ENCODE measurements at places on chromosomes 12 and 14. TPM values are rescaled to one million over a fixed set of nuclear protein-coding genes. Genes with fewer than 3 reads are reported as not detected.

DNA sequence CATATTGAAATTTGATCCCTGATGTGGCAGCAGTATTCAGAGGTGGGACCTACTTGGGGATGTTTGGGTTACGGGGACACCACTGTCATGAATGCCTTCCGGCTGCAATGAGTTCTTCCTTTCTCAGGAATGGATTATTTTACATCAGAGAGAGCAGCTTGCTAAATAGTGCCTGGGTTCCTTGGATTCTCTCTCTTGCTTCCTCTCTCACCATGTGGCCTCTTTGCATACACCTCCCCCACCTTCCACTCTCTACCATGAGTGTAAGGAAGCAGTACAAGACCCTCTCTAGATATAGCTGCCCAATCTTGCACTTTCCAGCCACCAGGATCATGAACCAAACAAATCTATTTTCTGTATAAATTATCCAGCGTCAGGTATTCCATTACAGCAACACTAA, 15.4 kb upstream of the SCAF11 start:
- H3K27me3 ChIP-seq: no peaks in the 10 kb centered on the region
- no peaks in the 10 kb centered on the region for H3K36me3 ChIP-seq
- H3K27ac ChIP-seq: no peak overlapping the region

GRCh38 chr12:28457785-28458184, 267.5 kb downstream of the CCDC91 start:
- H3K36me3 ChIP-seq: no peaks in the 10 kb centered on the region
- H3K4me3 ChIP-seq: no peak overlapping the region
- no peaks in the 10 kb centered on the region for H3K4me1 ChIP-seq
- DNase-seq: no peak
- H3K27me3 ChIP-seq: no peaks in the 10 kb centered on the region
- no peak overlapping the region for H3K27ac ChIP-seq

- H3K27me3 ChIP-seq: no peaks in the 10 kb centered on the region
- no peak overlapping the region for H3K27ac ChIP-seq
- H3K36me3 ChIP-seq: no peaks in the 10 kb centered on the region
- no peak overlapping the region for H3K4me3 ChIP-seq
- no peak for DNase-seq
- H3K4me1 ChIP-seq: no peaks in the 10 kb centered on the region
Observed at GRCh38 chr12:105507311-105508038, 177.0 kb downstream of the C12orf75 start.

GRCh38 chr12:115185506-115185905, 501.5 kb upstream of the TBX3 start:
- H3K27ac ChIP-seq: no peak overlapping the region
- H3K4me3 ChIP-seq: no peak overlapping the region
- H3K27me3 ChIP-seq: no peaks in the 10 kb centered on the region
- no peaks in the 10 kb centered on the region for H3K36me3 ChIP-seq
- H3K4me1 ChIP-seq: no peaks in the 10 kb centered on the region
- no peak for DNase-seq

DNA sequence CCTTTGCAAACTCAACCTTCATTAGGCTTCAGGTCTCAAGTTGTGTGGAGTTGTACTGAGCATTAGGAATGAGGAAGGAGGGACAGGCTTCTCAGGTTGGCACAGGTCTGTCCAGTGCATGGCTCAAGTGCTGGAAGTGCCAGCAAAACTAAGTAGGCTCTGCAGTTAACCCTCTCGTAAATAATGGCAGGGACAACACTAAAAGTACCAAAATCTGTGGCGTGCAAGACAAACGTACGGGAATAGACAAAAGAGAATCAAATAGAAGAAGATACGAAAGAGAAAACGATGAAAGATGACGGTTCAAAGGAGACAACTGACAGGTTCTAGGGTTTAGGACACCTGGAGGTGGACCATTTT, 612 bp downstream of the TRAPPC6B start:
- DNase-seq: no peak
- no peaks in the 10 kb centered on the region for H3K36me3 ChIP-seq
- H3K27ac ChIP-seq: peak overlapping the region; percentile 98
- peak overlapping the region; percentile 79 for H3K4me3 ChIP-seq
- no peaks in the 10 kb centered on the region for H3K4me1 ChIP-seq

GRCh38 chr14:43411841-43412240, 1095.2 kb downstream of the FSCB start:
- H3K4me1 ChIP-seq: no peaks in the 10 kb centered on the region
- H3K27ac ChIP-seq: no peak overlapping the region
- H3K27me3 ChIP-seq: no peaks in the 10 kb centered on the region
- no peaks in the 10 kb centered on the region for H3K36me3 ChIP-seq
- H3K4me3 ChIP-seq: no peak overlapping the region

DNA sequence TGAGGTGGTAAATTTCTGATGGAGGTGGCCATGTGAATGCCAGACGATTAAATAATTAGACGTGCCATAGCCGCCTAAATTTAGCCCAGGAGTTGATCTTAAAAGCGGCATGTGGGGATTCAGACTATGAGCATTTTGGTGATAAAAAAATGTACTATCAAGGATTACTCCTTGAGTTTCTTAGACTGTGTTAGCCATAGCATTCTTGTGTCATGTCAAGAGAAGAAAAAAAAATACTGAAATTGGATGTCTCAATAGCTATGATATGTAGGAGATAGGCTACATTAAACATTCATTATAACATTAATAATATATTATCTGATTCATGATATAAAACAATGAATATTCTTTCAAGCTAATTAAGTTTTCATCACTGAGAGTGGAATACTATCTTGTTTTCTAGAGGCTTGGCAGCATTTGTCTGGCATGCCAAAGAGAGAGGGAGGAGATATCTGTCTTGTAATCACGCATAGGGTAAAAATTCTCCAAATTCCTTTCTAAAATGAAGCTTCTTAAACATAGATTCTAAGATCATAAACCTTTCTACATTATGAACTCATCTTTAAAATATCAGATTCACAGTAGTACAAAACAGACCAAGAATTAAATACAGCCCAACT, 727.0 kb downstream of the C12orf50 start:
- H3K27me3 ChIP-seq: no peaks in the 10 kb centered on the region
- H3K27ac ChIP-seq: no peak overlapping the region
- H3K4me3 ChIP-seq: no peak overlapping the region
- DNase-seq: no peak

NUP107 gene
- total RNA-seq: 58.7 TPM

GUCY2C gene
- total RNA-seq: not detected

CYP46A1 gene
- 1.6 TPM for total RNA-seq

SCNN1A gene
- total RNA-seq: 175 TPM
